CD14-positive monocyte (primary cell): ENCODE measurements at places on chromosomes 16 and 17. TPM values are rescaled to one million over a fixed set of nuclear protein-coding genes. Genes with fewer than 3 reads are reported as not detected.

The HEATR9 gene
- polyA plus RNA-seq: not detected in 2 replicates

DNA sequence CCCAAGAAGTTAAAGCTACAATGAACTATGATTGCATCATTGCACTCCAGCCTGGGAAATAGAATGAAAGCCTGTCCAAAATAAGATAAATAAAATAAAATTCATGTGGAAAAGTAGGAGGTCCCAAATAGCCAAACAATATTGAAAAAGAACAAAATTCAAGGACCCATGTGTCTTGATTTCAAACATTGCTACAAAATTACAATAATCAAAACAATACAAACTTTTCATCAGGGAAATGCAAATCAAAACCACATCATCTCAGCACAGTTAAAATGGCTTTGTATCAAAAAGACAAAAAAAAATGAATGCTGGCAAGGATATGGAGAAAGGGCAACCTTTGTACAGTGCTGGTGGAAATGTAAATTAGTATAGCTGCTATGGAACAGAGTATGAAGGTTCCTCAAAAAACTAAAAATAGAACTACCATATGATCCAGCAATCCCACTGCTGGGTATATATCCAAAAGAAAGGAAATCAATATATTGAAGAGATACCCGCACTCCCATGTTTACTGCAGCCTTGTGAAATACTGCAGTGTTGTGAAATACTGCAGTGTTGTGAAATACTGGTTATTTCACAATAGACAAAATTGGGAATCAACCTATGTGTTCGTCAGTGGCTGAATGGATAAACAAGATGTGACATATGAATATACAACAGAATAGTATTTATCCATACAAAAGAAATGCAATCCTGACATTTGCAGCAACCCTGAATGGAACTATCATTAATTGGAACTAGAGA is 24.5 kb upstream of the ZNF287 start:
- H3K27ac ChIP-seq: no peak overlapping the region
- no peaks in the 10 kb centered on the region for H3K36me3 ChIP-seq
- H3K4me1 ChIP-seq: peaks cover 7% of the 10 kb centered on the region

- no peaks in the 10 kb centered on the region for H3K27me3 ChIP-seq
- DNase-seq: no peak
- no peaks in the 10 kb centered on the region for H3K4me1 ChIP-seq
- no peaks in the 10 kb centered on the region for H3K36me3 ChIP-seq
- no peak overlapping the region for H3K4me3 ChIP-seq
- no peak overlapping the region for H3K27ac ChIP-seq
Measured at GRCh38 chr17:69357701-69358100, 30.8 kb upstream of the ABCA5 start.

DNA sequence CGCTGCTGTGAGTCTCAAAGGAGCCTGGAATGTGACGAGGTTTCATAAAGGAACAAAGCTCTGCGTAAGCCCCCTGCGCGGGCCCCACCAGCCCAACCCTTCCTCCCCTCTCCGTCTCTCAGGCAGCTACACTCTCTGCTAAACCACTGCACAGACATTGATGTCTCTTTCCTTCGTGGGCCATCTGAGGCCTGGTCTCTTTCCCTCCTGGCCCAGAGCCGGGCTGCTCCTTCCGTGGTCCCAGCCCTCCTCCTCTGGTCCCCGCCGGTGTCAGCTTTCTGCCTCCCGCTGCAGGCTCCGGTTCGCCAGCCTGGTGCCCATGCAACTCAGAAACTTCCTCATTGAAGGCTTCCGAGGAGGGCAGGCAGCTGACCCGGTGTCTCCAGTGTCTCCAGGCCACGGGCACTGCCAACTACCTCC is 7.4 kb downstream of the SCARF1 start:
- no peak overlapping the region for H3K4me3 ChIP-seq
- no peaks in the 10 kb centered on the region for H3K27me3 ChIP-seq
- H3K36me3 ChIP-seq: peaks cover 29% of the 10 kb centered on the region
- H3K27ac ChIP-seq: no peak overlapping the region
- peaks cover 11% of the 10 kb centered on the region for H3K4me1 ChIP-seq
